ENCODE measurements at places on chromosomes 7 and 10.

DNA sequence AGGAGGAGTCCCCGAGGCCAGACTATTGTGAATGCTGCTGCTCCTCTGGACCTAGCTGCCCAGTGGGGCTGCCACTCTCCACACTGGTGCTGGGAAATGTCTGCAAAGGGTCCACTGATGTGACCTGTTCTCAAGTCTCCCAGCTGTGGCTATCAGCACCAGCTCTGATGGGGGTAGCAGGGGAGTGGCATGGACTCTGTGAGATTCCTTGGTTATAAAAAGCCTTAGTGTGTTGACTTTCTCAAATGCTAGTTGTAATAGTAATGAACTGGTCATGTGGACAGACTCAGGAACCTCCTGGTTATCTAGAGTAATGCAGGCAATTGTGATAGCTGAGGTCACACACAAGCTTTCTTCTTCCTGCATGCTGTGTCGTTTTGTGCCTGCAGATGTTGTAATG lies 34.1 kb upstream of the ARMC3 start:
- DNase-seq, result no peak

DNA sequence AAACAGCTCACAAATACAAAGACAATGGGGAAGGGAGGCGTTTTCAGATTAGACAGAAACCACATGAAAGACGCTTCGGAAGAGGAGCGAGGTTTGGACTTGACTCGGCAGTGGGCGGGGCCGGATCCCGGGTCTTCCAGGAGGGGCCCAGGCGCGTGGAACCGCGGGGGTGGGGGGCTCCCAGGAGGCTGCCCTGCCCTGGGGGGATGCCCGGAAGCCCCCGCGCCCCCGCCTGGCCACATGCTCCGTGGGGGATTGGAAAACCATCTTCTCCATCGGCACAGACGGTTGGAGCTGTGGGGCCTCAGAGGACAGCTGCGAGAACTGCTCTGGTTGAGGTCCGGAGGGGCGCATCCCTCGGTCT lies 186.0 kb upstream of the SHH start:
- DNase-seq, result no peak

- no peak for DNase-seq
These were observed 30.4 kb downstream of the TMEM270 start for GRCh38 chr7:73891178-73891885.

GRCh38 chr10:50461834-50462233 lies 161.9 kb downstream of the SGMS1 start:
- DNase-seq, result no peak

- no peak for DNase-seq
These were observed 109.8 kb upstream of the WNT16 start for GRCh38 chr7:121219026-121219425.

- no peak for DNase-seq
These were observed 937.7 kb downstream of the SORCS1 start for GRCh38 chr10:106226828-106227227.

DNA sequence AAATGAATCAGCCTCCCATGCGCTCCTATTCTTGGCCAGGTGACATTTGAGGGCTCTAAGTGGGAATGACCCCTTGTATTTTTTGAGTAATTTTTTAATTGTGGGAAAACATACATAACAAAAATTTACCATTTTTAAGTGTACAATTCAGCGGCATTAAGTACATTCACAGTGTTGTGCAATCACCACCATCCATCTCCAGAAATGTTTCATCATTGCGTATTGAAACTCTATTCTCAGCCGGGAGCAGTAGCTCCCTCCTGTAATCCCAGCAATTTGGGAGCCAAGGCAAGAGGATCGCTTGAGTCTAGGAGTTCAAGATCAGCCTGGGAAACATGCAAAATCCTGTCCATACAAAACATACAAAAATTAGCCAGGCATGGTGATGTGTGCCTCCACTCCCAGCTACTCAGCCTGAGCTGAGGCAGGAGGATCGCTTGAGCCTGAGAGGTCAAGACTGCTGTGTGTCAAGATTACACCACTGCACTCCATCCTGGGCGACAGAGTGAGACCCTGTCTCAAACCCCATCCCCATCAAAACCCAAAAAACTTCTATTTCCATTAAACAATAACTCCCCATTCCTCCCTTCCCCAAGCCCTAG lies 2.5 kb downstream of the ANTXRL start:
- DNase-seq, result no peak

GRCh38 chr10:17993361-17993760 lies 41.6 kb downstream of the SLC39A12 start:
- no peak for DNase-seq

DNA sequence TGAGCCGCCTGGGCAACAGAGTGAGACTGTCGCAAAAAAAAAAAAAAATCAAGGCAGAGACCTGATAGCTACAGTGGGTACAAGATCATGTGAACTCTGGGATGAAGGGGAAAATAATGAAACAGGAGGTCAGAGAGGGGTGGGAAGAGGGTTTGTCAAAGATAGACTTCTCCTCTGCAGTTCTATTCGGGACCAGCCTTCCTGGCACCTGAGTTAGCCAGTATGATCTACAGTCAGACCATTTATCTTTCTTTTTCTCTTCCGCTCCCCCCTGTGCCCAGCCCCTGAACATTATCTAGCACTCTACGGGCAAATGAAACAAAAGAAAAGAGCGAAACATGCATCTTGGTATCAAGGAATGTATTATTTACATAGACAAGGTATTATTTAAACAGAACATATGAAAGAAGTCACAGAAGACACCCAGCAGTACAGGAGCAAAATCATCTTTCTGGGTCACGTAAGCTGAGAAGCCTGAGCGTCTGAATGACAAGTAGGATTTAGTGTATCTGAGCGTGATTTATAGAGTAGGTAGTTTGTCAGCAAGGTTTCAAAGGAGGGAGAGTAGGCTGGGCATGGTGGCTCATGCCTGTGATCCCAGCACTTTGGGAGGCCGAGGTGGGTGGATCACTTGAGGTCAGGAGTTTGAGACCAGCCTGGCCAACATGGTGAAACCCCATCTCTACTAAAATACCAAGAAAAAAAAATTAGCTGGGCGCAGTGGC lies 109.0 kb downstream of the PRKCQ start:
- no peak for DNase-seq

GRCh38 chr7:47314728-47315607 lies 266.9 kb downstream of the TNS3 start:
- DNase-seq, result no peak

DNA sequence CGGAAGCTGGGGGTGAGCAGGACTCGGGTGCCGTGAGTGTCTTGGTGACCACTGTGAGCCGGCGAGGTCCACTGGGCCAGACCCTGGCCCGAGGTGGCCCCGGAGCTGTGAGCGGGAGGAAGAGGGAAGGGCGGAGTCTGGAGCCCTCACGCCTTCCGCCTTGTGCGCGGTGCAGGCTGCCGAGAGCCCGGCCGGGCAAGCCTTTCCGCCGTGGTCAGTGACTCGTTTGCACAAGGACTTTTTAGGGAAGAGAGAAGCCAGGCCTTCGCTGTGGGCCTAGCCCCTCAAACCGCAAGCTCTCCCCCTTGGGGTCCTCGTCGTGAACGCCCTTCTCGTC lies 40.9 kb upstream of the ZNF32 start:
- DNase-seq, result no peak

GRCh38 chr7:114508086-114508485 lies 93.5 kb downstream of the FOXP2 start:
- DNase-seq, result no peak

GRCh38 chr10:99921948-99922347 lies 87.8 kb downstream of the DNMBP start:
- DNase-seq, result no peak

- no peak for DNase-seq
These were observed 8.5 kb downstream of the PTF1A start for GRCh38 chr10:23200586-23200985.

- no peak for DNase-seq
These were observed 28.5 kb upstream of the ASCC1 start for GRCh38 chr10:72244573-72245038.

GRCh38 chr10:12471135-12471534 lies 121.8 kb downstream of the CAMK1D start:
- DNase-seq, result no peak

- DNase-seq, result no peak
These were observed 242.7 kb upstream of the FOXK1 start for GRCh38 chr7:4439444-4439843.

DNA sequence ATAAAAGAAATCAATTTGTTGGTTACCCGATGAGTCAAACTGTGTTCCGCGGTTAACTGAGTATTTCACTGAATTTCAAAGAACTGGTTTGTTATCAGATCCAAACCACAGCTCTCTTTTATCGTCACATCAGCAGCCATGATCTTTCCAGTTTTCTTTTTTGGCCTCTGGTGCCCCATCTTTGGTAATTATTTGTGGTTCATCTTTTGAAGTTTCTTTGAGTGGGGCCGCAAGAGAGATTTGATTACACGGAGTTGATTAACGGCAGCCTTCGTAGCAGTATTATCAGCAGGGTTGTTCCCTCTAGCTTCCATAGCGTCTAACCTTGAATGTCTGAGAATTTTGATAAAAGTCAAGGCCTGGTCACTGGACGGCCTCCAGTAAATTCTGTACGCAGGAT lies 154.9 kb upstream of the TNRC18 start:
- DNase-seq, result no peak

DNA sequence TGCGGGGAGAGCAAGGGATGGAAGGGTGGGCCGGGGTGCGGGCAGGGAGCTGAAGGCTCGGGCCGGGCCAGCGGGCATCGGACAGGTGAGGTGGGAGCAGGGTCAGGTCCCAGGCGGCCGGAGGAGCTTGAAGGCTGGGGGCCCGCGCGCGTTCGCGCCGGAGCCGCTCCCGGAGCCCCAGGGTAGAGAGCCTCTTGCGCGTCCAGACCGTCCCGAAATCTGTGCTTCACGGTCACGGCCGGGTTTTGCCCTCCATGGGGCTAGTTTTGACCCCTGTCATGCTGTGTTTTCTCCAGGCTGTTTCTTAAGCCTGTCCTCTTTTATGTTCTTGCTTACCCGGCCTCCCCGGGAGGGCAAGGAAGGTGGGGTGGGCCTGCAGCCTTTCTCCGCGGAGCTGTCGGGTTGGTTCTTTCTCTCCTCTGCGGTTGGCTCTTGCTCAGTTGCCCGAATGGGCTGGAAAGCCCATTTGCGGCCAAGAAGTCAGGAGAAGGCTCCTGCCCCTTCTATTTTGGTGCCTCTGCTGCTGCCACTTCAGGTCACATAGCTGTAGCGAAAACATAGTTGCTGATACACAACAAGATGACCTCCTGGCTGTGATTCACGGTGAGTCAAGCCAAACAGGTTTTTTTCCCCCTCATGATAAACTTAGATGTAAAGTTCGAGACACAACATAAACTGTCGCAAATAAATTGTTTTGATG lies 650 bp downstream of the UBE2D1 start:
- no peak for DNase-seq

- no peak for DNase-seq
These were observed 11.1 kb downstream of the GIMAP8 start for GRCh38 chr7:150461520-150461919.

- DNase-seq, result no peak
These were observed 10.4 kb upstream of the FAM170B start for GRCh38 chr10:49144058-49144720.

DNA sequence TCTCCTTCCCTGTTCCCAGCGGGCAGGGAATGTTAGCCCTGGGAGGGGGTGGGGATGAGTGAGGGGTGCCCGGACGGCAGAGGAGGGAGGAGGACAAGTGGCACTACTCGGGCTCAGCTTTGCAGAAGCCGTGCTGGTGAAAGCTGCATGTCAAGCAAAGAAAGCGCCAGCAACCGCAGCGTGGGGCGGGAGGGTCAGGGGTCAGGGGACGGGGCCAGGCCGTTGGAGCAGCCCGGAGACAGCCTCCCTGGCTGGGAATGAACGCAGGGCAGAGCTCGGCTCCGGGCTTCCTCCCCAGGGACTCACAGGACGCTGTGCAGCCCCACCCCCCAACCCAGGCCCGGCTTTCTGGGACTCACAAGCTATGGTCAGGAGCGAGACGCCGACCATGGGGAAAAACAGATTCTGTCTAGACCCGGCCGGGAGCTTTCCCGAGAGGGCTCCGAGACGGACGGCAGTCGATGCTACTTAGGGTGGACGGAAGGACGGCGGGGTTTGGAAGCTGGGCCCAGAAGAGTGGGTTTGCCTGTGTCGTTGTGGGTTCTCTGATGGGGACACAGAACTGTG lies 113.4 kb downstream of the VIPR2 start:
- DNase-seq, result no peak

Measured in NCI-H1436 (cell line).